ENCODE measurements at places on chromosomes 3 and 15.

DNA sequence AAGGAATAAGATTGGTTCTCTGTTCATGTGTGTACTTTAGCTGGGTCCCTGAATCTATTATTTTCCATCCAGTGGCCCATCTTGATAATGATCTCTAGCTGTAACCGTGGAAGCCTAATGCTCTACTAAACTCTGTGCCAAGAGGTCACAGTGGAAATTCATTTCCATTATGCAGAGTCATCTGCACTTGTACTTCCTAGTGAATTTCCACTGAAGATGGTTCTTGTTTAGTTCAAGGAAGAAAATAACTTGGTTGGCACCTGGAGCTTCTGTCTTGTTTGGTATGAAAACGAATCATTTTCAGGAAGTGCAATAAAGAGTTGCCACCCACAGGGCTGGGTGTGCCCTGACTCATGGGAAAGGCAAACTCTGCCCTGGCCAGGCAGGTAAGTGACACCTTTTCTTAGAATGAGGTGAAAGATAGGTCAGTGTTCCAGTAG is 10.3 kb downstream of the LPP start:
- DNase-seq: no peak

GRCh38 chr3:97992547-97993173 is 20.4 kb upstream of the RIOX2 start:
- no peak for DNase-seq

DNA sequence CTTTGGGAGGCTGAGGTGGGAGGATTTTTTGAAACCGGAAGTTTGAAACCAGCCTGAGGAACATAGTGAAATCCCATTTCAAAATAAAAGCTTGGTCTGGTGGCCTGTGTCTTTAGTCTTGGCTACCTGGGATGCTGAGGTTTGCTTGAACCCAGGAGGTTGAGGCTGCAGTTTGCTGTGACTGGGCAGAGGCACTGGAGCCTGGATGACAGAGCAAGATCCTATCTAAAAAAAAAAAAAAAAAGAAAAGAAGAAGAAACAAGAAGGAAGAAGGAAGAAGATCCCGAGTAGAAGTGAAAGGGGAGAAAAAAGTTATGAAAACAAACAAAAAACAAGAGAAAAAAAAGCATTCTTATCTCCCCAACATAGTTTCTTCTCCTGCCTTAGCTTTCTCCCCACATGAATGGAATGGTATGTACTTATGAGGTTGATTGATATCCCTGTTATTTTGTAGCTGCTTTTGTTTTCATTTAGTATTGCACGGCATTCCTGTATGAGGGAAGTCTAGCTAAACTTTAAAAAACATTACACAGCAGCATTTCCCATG is 42.4 kb downstream of the TMEM40 start:
- DNase-seq: no peak

- DNase-seq: no peak
Observed at GRCh38 chr3:178538056-178538455, 1.8 kb downstream of the KCNMB2 start.

GRCh38 chr3:189726277-189726676 is 95.1 kb downstream of the TP63 start:
- no peak for DNase-seq
